ENCODE measurements at places on chromosomes 12 and 14.

DNA sequence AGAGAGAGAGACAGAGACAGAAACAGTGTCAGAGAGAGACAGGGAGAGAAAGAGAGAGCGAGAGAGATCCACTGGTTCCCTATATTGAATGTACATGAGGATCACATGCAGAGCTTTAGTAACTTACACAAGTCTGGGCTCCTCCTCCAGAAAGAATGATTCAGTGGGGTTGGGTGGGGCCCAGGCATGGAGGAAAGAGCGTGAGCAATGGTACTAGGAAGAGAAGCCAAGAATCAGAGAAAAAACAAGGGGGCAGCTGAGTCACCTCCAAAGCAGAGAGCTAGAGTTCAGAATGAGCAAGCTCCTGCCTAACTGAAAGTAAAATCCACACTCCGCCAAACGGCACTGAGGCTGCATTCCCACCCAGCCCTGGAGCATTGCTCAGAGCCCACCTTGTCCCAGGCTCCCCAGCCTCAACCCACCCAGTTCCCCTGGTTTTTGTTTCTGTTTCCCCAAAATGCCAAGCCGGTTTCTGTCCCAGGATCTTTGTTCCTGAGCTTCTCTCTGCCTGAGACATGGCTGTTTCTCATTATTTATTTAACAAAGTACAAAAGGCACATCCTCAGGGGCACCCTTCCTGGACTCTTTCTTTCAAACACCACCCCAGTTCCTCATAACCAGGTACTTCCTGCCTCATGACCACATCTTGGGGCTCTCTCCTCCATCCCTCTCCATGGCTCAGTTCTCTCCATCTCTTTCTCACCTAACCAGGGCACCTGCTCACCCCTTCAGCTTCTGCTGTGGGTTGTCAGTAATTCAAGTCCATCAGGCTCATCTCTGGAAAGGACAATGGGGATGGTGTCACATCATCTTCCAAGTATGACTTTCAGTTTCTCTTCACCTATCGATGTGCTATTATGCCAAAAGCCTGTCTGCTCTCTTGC lies 670.3 kb upstream of the TBX3 start:
- DNase-seq, result no peak

GRCh38 chr14:65006261-65006721 lies 19.6 kb downstream of the FNTB start:
- DNase-seq, result no peak

- no peak for DNase-seq
These were observed 67.0 kb upstream of the CCDC198 start for GRCh38 chr14:57560681-57561080.

DNA sequence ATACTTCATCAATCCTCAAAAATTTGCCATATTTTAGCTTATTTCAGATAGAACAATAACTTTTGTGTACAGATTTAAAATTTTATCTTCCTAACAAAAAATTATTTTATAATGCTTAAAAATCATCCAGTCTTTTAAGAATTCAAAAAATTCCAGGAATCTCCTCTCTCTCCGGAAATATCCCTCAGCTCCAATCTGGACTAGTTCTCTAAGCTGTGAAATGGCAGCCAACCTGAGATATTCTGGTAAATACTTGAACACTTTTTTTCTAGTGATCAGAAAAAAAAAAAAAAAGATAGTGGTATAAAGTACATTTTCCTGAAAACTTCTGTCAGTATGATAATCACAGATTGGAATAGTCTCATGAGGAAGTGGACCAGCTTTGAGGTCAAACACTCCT lies 57.6 kb downstream of the SSPN start:
- no peak for DNase-seq

DNA sequence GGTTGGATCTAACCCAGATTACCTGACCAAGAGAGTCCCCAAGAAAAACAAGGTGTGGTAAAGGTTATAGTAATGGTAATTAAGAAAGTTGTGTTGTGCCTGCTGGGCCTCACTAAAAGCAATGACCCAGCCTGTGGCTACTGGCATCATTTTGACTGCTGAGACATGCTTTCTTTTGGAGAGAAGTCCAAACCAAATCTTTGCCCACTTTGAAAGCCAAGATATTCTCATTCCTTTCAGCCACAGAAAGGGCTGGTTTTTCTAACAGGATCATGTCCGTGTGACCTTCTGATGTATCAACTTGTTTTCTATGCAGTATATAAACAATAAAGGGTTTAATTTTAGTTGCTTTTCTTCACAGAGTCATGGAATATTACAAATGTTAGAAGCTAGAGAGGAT lies 388.6 kb downstream of the RAD51B start:
- DNase-seq, result no peak
